ENCODE measurements at places on chromosomes 4 and X.

- no peak for DNase-seq
These were observed at the start of gene GRIA2 for GRCh38 chr4:157220371-157220881. TSS of gene GRIA2 (plus strand) at chr4:157220728. CDS start at chr4:157221043, 315 bp downstream.

DNA sequence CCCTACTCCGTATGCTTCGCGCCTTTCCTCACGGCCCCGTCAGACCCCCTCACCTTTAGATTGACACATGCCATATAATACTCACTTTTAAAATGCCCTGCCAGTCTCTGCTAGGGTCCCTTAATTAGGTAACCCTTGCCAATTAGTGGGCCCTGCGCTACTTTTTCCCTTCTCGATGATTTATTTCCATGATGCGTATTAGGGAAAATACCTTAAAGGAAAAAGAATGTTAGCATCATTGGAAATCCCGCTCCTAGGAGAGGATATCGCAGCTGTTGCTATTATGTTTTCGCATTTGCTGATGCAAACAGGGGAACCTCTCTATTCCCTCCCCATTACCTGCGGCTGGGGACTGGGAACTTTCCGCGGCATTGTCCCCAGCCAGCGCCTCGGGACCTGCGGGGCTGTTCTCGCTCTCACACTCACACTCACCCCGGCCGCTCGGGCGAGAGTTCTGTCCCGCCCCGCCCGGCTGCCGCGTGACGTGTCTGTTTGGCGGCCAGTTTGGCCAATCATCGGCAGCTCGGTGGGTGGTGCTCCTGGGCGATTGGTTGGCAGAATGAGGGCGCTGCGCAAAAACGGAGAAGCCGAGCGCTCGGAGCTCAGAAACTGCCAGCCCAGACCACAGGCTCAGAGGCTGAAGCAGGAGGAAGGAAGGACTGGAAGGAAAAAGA lies at the start of gene PCDH10:
PCDH10 (plus strand) TSS at position 605 of the 674 bp plus-strand sequence. CDS start 847 bp downstream, outside the sequence.
- no peak for DNase-seq

- DNase-seq, result no peak
These were observed 127.1 kb downstream of the TRIML1 start for GRCh38 chr4:188266386-188266785.

- DNase-seq, result no peak
These were observed 45.6 kb downstream of the DCTD start for GRCh38 chr4:182871616-182872015.

DNA sequence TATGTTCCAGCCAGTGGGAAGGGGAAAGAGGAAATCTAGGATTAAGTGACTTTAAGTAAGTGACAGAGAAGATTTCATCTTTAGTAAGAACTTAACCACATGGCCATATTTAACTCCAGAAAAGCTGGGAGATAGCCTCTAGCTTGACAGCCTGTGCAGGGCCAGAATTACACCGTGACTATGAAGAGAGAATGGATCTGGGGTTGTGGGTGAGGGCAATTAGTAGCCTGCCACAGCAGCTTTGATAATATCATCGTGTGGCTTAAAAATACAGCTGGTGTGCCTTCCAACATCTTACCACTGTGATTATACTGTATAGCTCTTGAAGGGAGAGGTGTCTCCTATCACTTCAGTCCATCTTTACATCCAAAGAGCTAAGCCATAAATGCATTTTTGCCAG lies 57.6 kb upstream of the TBC1D9 start:
- no peak for DNase-seq
